ENCODE measurements at places on chromosomes 3 and 15. TPM values are rescaled to one million over a fixed set of nuclear protein-coding genes. Genes with fewer than 3 reads are reported as not detected.

DNA sequence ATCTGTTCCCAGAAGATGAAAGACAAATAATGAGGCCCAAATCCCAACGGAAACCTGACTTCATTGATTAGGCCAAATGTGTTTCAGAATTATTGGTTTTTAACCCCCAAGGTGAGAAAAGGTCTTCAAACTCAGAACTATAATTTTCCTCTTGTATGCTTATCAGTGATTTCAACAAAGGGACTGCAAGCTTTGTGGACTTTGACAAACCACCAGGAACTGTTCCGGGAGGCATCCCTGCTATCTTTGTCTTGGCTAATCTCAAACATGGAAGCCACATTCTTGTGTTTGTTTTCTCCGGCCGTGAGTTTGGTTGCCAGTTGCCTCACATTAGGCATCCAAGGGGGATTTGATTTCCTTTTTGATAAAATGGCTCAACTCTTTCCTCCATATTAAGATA, 19.5 kb downstream of the ARHGEF3 start:
- DNase-seq = no peak

- peak; percentile 24 for DNase-seq
Observed at GRCh38 chr3:72336821-72337479, 511.3 kb downstream of the SHQ1 start.

GRCh38 chr3:177057768-177058167, 139.5 kb downstream of the TBL1XR1 start:
- DNase-seq = no peak

GRCh38 chr3:126397610-126398422, 3.1 kb downstream of the CFAP100 start:
- no peak for DNase-seq

Gene GTPBP8
- total RNA-seq = 48.9 TPM

Gene ADIPOQ
- not detected for total RNA-seq

Gene GJD2
- total RNA-seq = not detected
